ENCODE measurements at places on chromosomes 6 and 20. TPM values are rescaled to one million over a fixed set of nuclear protein-coding genes. Genes with fewer than 3 reads are reported as not detected.

- DNase-seq: no peak
Measured at GRCh38 chr6:35691027-35691824, 2.5 kb upstream of the FKBP5 start.

DNA sequence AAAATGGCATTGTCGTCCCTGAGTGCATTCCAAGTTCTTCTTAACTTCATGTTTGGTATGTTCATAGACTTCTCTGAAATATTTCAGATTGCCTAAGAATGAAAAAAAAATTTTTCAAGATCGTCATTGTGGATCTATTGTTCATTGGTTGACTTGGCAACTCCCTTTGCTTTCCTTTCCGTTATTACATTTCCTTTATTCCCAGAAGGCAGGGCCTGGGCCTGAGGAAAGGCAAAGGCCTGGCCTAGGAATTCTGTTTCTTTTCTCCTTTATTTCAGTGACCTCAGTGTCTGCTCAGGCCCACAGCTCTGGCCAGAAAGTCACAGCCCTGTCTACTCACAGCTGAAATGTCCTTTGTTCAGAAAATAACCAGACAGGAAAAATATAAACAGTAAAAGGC lies 401.6 kb upstream of the PLCB4 start:
- DNase-seq: no peak

GRCh38 chr20:38973107-38973506 lies 11.0 kb downstream of the DHX35 start:
- no peak for DNase-seq

Gene TIAM2
- 27.8 TPM for total RNA-seq

GRCh38 chr20:1190847-1191246 lies 6.1 kb upstream of the TMEM74B start:
- no peak for DNase-seq

Measured in GM23338 (cell line).